ENCODE measurements at places on chromosomes 4 and X. TPM values are rescaled to one million over a fixed set of nuclear protein-coding genes. Genes with fewer than 3 reads are reported as not detected.

The MAGEB17 gene
- not detected for total RNA-seq

The TCEAL7 gene
- total RNA-seq: 22.1 TPM

The NSG1 gene
- total RNA-seq: 31.8 TPM

The ENPEP gene
- 1.6 TPM for total RNA-seq

The SMIM9 gene
- total RNA-seq: not detected

The ABCB7 gene
- total RNA-seq: 23.8 TPM

The FGFR3 gene
- total RNA-seq: 0.57 TPM

The F8A2 gene
- not detected for total RNA-seq

The DRP2 gene
- 0.60 TPM for total RNA-seq

The PITX2 gene
- total RNA-seq: 0.15 TPM

The KLHL4 gene
- total RNA-seq: 12.9 TPM

The CXCL6 gene
- 0.15 TPM for total RNA-seq
